DMS53 (cell line): ENCODE measurements at places on chromosomes 5 and 9.

DNA sequence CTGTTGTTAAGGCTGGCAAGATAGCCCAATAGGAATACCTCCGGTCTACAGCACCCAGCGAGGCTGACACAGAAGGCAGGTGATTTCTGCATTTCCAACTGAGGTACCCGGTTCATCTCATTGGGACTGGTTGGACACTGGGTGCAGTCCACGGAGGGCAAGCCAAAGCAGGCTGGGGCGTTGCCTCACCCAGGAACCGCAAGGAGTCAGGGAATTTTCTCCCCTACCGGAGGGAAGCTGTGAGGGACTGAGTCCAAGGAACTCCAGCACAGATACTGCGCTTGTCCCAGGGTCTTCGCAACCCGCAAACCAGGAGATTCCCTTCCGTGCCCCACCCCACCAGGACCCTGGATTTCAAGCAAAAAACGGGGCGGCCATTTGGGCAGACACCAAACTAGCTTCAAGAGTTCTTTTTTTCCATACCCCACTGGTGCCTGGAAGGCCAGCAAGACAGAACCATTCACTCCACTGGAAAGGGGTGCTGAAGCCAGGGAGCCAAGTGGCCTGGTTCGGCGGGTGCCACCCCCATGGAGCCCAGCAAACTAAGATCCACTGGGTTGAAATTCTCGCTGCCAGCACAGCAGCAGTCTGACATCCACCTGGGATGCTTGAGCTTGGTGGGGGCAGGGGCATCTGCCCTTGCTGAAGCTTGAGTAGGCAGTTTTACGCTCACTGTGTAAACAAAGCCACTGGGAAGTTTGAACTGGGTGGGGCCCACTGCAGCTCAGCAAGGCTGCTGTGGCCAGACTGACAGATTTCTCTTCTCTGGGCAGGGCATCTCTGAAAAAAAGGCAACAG lies 647.2 kb downstream of the BNC2 start:
- DNase-seq = peak; percentile 18

DNA sequence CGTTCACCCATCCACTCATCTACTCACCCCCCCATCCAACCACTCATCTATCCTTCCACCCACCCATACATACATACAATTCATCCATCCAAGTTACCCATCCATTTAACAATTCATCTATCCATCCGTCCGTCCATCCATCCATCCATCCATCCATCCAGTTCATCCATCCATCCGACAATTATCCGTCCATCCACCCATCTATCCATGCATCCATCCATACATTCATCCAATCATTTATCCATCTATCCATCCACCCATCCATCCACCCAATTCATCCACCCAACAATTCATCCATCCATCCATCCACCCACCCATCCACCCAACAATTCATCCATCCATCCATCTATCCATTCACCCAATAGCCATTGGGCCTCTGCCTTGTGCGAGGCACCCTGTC lies 173.2 kb upstream of the MVB12B start:
- no peak for DNase-seq

- DNase-seq = peak; percentile 72
Observed at GRCh38 chr9:10612641-10613398, at the start of gene PTPRD. TSS of gene PTPRD (minus strand) at chr9:10613002.

- peak; percentile 94 for DNase-seq
Observed at GRCh38 chr5:95392593-95393182, 1.5 kb downstream of the FAM81B start.

DNA sequence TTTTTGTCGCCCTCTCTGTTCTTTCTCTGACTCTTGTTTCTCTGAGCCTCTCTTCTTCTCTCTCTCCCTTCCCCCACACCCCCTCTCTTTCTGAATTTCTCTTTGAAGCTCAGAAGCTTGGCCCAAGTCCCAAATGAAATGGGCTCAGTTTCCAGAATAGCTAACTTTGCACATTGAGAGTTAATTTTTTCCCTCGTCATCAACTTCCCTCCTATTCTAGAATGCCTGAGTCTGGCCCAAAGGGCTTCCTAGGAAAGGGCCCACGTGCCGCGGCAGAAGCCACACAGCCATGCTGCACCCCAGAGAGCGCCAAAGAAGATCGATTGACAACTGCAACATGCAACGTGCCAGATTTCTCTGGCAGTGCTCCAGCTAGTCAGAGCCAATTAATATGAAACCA lies 588.8 kb upstream of the KLF4 start:
- DNase-seq = no peak

GRCh38 chr9:83656952-83657351 lies 34.0 kb downstream of the IDNK start:
- no peak for DNase-seq

- peak; percentile 81 for DNase-seq
Observed at GRCh38 chr9:33044677-33045282, 19.7 kb downstream of the DNAJA1 start.

- DNase-seq = peak; percentile 76
Observed at GRCh38 chr5:101517795-101518194, 614.7 kb upstream of the ST8SIA4 start.

DNA sequence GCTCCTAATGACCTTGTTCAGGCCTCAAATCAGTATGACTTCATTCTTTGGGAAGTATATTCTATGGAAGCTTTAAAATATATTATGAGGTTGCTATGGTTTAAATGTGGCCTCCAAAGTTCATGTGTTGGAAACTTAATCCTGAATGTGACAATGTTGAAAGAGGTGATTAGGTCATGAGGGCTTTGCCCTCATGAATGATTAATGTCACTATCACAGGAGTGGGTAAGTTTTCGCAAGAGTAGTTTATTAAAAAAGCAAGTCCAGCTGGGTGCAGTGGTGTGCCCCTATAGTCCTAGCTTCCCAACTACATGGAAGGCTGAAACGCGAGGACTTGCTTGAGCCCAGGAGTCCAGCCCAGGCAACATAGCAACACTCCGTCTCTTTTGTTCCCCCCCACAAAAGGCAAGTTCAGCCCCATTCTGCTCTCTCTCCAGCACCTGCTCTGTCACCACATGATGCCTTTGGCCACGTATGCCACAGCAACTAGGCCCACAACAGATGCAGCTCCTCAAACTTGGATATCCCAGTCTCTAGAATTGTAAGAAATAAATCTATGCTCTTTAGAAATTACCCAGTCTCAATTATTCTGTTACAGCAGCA lies 105.3 kb downstream of the SIL1 start:
- DNase-seq = no peak

DNA sequence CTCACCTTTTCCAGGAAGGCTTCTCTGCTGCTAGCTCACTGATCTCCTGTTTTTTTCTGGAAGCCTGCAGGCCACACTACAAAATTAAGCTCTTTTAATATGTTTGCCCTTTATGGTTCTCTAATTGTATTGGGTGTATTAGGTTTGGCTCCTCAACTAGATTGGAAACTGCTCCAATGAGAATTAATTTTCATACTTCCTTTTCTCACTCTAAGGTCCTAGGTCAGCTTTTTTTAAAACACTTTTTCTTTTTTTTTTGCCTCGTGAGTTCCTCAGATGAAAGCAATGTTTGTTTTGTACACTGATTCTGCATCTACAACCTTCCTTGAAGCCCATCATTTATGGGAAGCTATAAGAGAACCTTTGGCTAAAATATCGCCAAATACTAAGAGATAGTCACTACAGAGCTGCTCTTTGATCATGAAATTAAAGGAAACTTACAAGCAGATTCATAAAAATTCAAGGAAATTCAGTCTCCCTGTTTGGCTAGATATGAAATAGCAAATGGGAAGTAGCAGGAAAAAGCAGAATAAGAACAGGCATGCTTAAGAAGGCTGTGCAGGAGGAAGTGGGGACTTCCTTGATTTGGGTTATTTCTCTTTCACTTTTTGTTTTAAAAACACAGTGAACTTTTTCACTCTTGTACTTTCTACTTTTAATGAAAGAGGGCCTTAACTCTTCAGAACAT lies 55.2 kb upstream of the FYB1 start:
- no peak for DNase-seq

DNA sequence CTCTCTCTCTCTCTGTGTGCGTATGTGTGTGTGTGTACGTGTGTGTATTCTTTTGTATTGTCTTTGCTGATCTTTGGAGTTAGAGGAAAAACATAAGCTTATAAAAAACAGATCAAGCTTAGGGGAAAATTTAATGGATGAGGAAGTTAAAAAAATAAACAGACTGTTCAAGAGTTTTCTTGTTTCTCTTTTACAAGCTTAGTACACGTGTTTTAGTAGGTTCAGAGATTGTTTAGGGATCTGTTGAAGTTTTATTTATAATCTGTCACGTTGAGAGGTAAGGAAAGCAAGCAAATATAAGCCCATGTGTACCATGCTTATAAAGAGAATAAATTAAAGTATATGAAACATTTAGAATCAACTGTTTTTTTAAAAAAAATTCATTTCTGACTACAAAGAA lies 1470.3 kb upstream of the NUDT12 start:
- DNase-seq = no peak

- no peak for DNase-seq
Observed at GRCh38 chr5:13946111-13946510, 1.6 kb upstream of the DNAH5 start.

DNA sequence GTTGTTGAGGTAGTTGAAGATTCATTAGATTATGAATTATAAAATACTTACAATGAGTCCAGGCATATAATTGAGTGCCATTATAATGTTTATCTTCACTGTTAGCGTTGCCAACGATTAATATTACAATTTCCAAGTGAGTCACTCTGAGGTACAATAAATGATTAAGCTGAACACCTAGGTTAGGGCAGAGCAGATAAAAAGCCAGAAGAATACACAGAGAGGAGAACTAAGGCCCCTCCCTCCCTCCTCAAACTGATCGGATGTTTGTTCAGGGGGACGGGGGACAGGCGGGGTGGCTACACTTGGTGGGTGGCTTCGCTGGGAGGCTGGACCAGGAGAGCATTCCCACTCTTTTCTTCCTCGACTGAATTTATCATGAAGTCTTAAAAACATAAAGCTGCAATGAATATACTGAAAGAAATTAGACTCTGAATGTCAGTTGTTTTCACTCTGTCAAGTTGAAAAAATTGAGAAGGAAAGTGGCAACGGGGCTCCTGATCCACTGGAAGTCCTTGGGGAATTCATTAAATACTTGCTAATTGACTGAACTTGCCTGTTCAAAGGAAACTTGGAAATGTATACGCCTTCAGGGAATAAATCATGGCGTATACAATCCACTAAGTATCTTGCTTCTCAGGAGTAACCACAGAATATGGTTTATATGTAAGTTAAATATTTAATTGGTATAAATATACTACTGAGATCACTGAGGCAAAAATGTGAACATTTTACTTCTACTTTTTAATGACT lies 198.1 kb downstream of the TSSK1B start:
- no peak for DNase-seq

DNA sequence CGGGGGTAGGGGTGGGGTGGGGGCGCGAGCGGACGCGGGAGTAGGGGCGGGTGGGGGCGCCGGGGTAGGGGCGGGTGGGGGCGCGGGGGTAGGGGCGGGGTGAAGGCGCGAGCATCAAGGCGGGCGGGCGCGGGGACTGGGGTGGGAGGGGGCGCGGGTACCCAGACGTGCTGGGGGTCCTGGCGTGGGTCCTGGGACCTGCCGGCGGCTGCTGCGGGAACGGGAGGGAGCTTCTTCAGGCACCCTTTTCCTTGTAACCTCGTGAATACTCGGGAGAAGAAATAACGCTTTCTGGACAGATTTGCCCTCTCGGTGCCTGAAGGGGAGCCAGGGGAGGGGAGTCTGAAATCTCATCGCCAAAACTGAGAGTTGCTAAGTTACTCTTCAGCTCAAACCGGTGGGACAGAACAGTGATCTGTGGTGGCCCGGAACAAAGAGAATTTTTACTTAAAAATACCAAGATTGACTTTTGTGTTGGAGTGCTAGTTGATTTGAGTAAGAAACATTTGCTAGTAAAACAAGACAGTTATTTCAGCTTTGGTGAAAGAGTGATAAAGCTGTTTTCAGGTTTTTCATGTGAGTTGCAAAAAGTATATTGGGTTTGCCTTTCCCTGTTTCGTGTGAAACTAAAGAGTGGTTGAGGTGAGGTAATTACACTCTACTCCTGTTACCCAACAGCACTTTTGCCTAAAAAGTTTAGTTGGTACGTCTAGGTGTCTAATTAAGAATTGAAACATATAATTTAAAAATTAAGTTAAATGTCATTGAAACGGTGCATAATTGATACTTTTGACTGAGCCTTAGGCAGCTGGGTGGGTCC lies 643 bp downstream of the PLEKHG4B start:
- DNase-seq = no peak

DNA sequence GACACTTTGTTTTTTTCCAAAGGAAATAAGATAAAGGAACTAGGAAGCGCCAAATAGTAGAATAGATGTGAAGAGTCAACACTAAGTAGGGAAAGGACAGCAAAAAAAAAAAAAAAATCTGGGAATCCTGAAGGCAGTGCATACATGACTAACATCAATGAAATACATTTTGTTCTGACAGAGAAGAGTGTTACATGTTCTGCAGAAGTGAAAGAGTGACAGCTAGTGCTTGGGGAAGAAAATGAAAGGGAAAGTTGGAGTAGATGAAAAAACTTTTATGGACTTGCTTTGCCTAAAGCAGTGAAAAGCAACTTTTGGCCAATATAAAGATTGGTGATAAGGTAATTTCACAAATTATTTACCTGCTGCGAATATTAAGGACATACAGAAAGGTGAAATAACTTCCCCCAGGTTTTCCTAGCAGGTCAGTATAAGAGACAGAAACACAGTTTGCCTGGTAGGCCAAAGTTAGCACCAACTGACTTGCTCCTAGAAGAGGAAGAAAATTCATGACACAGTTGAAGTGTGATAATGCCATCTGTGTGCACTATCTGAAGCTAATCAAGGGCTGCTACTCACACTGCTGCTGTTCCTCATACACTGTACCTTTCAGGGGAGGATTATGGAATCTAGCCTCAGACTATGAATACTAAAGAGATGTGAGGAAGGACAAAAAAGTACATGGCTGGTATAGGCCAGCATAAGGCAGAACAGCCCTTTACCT lies 38.6 kb downstream of the RANBP6 start:
- no peak for DNase-seq

DNA sequence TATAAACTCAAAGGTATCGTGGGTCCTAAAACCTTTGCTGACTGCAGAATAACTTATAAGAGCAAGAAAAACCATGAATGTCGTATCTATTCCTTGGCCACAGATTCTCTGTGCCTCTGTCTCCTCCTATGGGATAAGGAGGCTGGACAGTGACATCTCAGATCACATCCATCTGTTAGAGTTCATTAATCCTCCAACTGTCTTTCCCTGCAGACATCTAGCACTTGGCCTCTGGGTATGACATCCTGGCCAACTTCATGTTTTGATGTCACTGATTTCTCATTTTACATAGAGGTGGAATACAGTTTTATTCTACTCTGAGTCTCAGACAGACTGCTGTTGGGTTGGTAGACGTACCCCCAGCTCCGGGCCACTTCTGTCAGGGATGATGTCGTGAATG lies 86.2 kb downstream of the OTULIN start:
- DNase-seq = no peak

DNA sequence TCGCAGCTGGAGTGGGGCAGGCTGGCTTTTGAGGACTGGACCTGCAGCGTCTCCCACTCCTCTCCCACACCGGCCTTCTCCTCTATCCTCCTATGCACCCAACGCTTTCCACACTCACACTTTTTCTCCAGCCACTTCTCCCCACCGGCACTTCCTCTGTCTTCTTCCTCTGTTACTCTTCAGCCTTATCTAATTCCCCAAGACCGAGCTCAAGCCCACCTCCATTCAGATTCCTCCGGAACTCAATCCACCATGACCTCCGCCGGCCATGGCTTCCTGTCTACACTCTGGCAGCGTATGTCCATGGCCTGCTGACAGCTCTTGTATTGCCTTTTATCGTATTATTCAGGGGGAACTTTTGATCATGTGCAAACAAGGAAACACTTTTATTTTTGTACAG lies 545 bp upstream of the OR2V1 start:
- no peak for DNase-seq

- no peak for DNase-seq
Observed at GRCh38 chr5:133663397-133664054, 51.2 kb upstream of the FSTL4 start.
